H7 (cell line): ENCODE measurements at places on chromosomes 11 and 22. TPM values are rescaled to one million over a fixed set of nuclear protein-coding genes. Genes with fewer than 3 reads are reported as not detected.

The PDXP gene
- total RNA-seq = 54.1 and 60.9 TPM in 2 replicates

DNA sequence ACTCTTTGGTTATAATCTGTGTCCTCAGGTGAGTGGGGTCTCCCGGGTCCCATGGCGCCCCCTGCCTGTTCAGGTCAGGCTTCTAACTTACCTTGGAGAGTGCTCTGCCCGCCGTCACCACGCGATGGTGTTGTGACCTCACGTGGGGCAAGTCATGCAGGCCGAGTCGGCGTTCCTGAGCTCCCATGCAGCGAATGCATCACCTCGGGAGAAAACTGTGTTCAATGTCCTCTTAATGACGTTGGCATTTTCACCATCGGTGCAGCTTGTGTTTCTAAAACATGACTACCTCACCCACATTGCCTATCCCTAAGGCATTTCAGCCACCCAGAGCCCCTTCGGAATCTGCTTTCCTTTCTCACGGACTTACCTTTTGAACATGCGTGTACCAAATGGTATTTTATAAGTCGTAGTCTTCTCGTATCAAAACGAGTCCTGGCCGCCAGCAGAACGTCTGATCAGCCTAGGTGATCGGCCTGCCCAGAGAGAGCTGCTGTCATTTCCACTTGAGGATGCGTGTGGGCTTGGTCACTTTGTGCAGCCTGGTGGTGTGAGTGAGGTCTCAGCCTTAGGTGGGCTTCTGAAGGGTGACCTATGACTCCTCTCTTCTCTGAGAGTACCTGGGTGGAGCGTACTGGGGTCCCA is 64.8 kb downstream of the TBC1D22A start:
- DNase-seq = peak; percentile 93

DNA sequence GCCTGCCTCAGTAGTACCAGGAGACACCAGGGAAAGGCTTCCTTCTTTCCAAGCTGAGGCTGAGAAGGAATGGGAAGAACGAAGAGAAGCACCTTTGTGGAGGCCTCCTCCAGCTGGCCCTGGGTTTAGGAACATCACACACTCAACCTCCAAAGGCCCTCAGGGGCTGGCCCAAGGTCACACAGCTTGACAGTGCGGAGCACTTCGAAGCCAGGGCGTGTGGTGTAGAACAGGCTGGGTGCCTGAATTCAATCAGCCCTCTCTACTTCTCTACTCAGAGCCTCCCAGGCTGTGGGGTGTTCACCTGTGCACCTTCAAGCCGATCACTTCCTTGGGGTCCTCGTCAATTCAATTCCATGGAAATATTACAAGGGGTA is 727 bp upstream of the CSDC2 start:
- DNase-seq = no peak

GRCh38 chr11:67033661-67034166 is 10.8 kb downstream of the SYT12 start:
- no peak for DNase-seq

DNA sequence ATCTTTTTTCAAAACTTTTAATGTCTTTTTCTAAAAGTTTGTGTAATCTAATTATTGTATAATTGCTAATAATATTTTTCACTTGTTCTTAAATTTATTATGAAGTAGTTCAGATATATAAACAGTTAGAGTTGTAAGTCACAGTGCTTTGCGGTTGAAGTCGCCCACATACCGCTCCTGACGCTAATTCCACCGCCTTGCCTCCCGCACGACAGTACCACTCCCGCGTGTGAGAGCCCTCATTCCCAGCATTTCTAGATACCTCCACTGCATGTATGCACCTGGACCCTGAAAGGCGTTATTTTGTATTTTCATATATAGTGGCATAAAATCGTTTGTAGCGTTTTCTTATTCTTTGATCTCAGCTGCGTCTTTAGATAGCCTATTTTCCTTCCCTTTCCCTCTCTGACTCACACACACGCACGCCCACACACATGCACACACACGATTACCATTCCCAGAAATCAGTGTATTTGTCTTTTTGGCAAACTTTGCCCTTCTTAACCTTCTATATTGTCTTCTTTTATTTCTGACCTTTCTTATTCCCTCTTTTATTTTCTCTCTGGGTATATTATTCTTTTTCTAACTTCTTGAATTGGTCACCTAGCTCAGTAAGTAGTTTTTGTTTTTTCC is 56.4 kb upstream of the PITPNB start:
- DNase-seq = no peak

- peak; percentile 85 for DNase-seq
Observed at GRCh38 chr11:130522284-130522961, 74.0 kb downstream of the ADAMTS15 start.

- DNase-seq = no peak
Observed at GRCh38 chr22:45993841-45994240, 16.9 kb upstream of the WNT7B start.

- peak; percentile 71 for DNase-seq
Observed at GRCh38 chr11:1881442-1882264, 10.0 kb downstream of the PRR33 start.

The GAS2 gene
- total RNA-seq = 1.7 and 2.0 TPM in 2 replicates

DNA sequence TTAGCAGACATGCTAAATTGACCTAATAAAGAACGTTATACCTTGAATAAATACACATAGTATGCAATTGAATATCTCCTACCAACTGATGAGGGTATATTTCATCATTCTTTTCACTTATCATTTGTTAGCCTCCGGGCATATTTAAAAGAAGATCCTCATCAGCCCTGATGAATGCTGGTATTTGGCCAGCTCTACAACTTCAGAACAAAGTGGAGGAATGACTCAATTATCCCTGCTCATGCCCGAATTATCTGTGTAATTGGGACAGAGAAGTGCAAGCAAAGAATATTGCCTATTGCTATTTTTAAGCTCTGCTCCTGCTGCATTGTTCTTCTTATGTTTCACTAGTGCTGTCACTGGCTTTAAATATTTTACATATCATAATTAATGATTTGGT is 622.1 kb downstream of the METTL15 start:
- DNase-seq = no peak
